ENCODE measurements at places on chromosomes 2 and 18. TPM values are rescaled to one million over a fixed set of nuclear protein-coding genes. Genes with fewer than 3 reads are reported as not detected.

LOXHD1 gene
- total RNA-seq, result not detected

GAD1 gene
- 0.39 TPM for total RNA-seq

CFAP65 gene
- total RNA-seq, result 0.93 TPM

LRRTM4 gene
- 10.1 TPM for total RNA-seq

HEATR5B gene
- total RNA-seq, result 17.7 TPM

CFC1 gene
- total RNA-seq, result not detected

MYO5B gene
- 0.25 TPM for total RNA-seq

SLC38A11 gene
- total RNA-seq, result not detected

CERKL gene
- total RNA-seq, result 0.23 TPM

SOCS6 gene
- 26.8 TPM for total RNA-seq

SPR gene
- 6.3 TPM for total RNA-seq

LCT gene
- total RNA-seq, result 0.19 TPM

ZNF638 gene
- 185 TPM for total RNA-seq

DNA sequence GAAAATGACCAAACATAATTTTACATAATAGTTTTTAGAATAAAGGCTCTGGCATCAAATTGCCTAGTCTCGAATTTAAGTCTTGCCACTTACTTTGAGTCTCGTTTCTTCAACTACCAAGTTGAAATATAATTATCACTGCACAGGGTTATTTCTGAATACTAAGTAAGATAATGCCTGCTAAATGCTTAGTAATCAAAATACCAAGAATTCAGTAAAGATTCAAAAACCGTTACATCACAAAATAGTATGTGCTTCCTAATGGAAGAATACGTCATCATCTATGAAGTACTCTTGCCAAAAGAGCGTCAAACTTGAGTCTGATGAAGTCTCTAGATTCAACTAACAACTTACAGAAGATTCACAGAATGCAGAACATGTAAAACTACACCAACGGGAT, 40.5 kb downstream of the ATL2 start:
- no peak for DNase-seq

DNA sequence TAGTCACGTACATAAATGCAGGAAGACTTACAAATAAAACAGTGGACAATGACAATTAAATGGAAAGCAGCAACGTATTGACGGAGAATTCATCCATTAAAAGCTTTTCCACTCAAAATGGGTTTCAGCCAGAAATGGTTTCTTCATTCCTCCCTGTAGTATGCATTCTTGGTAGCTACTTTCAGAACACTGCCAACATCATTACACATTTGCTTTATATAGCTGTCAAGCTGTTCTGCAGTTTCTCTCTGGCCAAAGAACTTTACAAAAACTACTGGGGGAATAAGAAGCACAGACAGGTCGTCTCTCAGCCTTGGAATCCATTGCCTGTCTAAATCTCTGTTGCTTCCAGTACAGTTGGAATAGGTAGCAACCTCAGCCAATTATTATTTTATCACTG, 84.1 kb upstream of the NCKAP5 start:
- no peak for DNase-seq

- DNase-seq, result no peak
Measured at GRCh38 chr2:182642328-182642727, 73.7 kb upstream of the DNAJC10 start.

DNA sequence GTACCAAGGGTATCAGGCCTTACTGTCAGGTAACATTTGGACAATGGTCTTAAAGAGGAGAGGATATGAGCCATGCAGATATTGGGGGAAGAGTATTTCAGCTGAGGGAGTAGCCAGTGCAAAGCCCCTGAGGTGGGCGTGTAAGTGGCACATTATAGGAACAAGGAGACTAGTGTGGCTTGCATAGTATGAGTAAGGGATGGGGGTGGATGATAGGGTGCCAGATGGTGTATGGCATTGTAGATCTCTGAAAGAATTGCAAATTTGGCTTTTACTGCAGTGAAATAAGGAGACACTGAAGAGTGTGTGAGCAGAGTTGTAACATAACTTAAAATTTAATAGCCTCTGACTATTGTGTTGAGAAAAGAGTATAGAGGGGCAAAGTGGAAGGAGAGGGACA, 244.0 kb downstream of the PDE11A start:
- no peak for DNase-seq

DNA sequence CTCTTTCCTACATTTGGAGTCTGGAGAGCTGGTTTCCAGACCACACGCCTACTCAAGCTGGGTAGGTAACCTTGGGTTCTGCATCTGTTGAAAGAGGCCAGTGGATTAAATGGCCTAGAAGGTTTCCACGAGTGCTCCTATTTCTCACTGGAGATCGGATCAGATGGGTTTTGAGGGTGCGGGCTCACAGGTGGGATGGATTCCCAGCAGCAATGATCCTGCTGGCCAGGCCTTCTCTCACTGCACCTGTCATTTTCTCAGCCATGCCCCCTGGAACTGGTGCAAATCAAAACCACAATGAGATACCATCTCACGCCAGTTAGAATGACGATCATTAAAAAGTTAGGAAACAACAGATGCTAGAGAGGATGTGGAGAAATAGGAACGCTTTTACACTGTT, 747.5 kb upstream of the RAB6C start:
- DNase-seq, result no peak

DNA sequence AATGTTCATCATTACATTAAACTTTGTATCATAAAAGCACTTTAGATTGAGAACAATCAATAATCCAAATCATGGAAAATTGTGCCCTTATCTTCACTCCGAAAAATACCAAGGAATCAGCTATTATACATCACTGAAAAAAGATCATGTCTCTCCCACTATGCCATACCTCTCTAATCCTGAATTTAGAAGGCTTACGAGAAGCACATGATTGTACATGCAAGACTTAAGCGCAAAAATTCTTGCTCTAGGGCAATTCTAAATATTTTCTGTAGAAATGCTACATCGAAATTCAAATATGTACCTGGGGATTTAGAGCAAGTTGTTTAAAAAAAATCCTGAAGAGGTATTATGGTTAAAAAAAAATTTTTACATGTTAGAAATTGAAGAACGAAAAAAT, 1.3 kb downstream of the CYTIP start:
- no peak for DNase-seq

DNA sequence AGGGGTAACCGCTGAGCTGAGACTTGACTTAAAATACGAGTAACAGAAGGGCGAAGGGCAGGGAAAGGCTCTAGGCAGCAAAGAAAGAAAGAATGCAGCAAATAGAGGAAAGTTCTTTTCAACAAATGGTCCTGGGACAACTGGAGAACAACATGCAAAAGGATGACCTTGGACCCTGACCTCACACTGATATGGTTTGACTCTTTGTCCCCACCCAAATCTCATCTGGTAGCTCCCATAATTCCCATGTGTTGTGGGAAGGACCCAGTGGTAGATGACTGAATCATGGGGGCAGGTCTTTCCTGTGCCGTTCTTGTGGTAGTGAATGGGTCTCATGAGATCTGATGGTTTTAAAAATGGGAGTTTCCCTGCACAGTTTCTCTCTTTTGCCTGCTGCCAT, 33.9 kb downstream of the ST3GAL5 start:
- no peak for DNase-seq
